ENCODE measurements at places on chromosomes 3 and 15. TPM values are rescaled to one million over a fixed set of nuclear protein-coding genes. Genes with fewer than 3 reads are reported as not detected.

- DNase-seq: no peak
These were observed 26.0 kb downstream of the GLDN start for GRCh38 chr15:51367322-51367976.

DNA sequence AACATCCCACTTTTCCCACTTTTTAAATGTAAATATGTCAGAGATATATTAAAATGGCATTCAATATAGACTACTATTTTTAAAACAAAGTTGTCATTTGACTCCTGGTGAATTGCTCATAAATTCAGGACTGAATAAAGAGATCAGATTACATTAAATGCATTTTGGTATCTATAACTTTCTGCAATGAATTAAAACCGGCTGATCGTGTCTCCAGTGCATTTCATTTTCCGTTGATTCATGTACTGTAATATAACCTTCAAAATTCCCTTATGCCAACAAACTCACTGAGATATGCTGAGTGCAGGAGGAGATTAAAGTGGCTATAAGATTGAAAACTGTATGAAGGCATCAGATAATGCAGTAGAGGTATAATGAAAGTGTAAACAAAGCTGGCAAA, 361.1 kb upstream of the CDIN1 start:
- no peak for DNase-seq

DNA sequence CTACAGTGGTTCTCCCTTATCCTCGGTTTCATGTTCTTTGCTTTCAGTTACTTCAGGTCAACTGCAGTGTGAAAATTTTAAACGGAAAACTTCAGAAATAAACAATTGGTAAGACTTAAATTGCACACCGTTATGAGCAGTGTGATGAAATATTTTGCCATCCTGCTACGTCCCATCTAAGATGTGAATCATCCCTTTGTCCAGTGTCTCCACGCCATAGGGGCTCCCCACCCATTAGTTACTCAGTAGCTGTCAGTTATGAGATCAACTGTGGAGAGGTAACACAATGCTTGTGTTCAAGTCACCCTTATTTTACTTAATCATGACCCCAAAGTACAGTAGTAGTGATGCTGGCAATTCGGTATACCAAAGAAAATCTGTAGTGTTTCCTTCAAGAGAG, 47.4 kb downstream of the TJP1 start:
- DNase-seq: no peak

The LMOD3 gene
- 154 TPM for total RNA-seq

The SLC26A6 gene
- total RNA-seq: 12.9 TPM

All from left ventricle myocardium inferior (tissue), 1 donor.